ENCODE measurements at places on chromosomes 3 and 15. TPM values are rescaled to one million over a fixed set of nuclear protein-coding genes. Genes with fewer than 3 reads are reported as not detected.

CHRNA3 gene
- not detected for total RNA-seq

ALDH1L1 gene
- not detected for total RNA-seq

DNA sequence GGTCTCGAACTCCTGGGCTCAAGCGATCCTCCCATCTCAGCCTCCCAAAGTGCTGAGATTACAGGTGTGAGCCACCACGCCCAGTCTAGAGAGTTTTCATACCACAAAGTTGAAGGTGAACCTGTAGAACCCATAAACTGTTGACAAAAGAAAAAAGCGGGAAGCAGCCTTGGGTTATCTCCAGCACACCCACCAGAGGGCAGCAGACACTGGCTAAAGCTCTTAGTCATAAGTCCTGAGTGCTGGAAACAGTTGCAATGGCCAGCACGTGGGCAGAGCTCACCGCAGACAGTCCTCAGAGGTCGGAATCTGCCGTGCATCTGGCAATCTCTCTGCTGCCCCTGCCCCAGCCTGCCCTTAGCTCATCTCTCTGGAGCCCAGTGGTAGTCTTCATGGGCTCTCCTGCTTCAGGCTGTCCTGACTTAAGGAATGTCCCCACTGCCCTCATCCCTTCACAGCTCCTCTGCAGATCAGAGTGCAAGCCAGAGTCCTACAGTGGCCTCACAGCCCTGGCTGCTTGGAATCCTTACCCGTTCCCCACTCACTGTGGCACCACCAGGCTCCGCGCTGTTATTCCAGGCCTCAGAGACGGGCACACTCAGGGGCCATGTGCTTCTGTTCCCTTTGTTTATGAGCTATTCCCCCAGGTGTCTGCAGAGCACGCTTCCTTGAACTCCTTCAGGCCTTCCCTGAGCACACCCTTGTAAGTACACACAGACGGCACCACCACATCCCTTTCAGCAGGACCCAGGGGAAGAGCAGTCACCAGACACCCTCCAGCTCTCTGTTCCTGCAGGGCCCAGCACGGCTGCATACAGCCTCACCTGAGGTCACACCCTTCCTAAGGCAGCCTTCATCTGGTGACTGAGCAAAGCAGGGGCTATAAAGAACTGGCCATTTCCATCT is 8.8 kb upstream of the ELP6 start:
- H3K27me3 ChIP-seq, result no peaks in the 10 kb centered on the region
- H3K4me1 ChIP-seq, result no peaks in the 10 kb centered on the region
- no peak overlapping the region for H3K27ac ChIP-seq
- H3K36me3 ChIP-seq, result no peaks in the 10 kb centered on the region
- peak; percentile 89 for DNase-seq

GRCh38 chr15:74212494-74212893 is 9.9 kb upstream of the STRA6 start:
- no peak overlapping the region for H3K4me3 ChIP-seq
- peaks cover 26% of the 10 kb centered on the region for H3K4me1 ChIP-seq
- H3K27ac ChIP-seq, result no peak overlapping the region

NECTIN3 gene
- 12.8 TPM for total RNA-seq

GRCh38 chr15:87348746-87349145 is 907.8 kb downstream of the NTRK3 start:
- H3K27me3 ChIP-seq, result no peaks in the 10 kb centered on the region
- H3K27ac ChIP-seq, result no peak overlapping the region
- H3K36me3 ChIP-seq, result no peaks in the 10 kb centered on the region

DNA sequence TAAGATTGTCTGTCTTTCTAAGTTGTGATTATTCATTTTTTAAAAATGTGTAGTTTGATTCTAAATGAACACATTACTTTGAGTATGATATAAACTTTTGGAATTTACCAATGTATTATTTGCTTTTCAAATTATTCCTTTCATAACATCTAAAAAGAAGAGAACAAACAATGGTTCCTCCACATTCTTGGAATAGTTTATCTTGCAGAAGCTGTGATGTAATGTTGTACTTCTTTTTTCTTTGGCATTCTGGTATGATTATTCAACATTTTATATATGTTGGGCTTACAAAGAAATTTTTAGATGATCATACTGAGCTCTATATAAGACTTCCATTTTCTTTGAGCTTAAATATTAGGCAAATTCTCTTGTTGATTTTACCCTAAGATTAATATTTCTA is 419.2 kb downstream of the DIPK2A start:
- H3K4me1 ChIP-seq, result peaks cover 14% of the 10 kb centered on the region
- no peaks in the 10 kb centered on the region for H3K27me3 ChIP-seq
- no peaks in the 10 kb centered on the region for H3K36me3 ChIP-seq
- H3K4me3 ChIP-seq, result no peak overlapping the region
- no peak for DNase-seq

GOLGA8J gene
- not detected for total RNA-seq

- DNase-seq, result no peak
- no peaks in the 10 kb centered on the region for H3K27me3 ChIP-seq
- H3K4me3 ChIP-seq, result no peak overlapping the region
- H3K27ac ChIP-seq, result no peak overlapping the region
Measured at GRCh38 chr15:46080016-46080415, 445.2 kb downstream of the SQOR start.
